ENCODE measurements at places on chromosomes 13 and 19.

DNA sequence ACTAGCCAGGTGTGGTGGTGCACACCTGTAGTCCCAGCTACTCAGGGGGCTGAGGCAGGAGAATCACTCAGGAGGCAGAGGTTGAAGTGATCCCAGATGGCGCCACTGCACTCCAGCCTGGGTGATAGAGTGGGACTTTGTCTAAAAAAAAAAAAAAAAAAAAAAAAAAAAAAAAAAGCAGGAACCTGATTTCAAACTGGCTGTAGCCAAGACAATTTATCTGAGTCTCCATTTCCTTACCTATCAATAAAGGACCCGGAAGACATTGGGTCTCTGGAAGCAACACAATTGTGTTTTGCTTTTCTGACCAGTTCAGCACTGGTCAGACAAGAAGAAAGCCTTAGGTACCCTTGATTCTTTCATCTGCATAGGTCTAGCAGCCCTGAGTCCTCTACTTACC, 491.0 kb downstream of the TBC1D4 start:
- DNase-seq: no peak

GRCh38 chr19:56137405-56137804, 3.7 kb upstream of the ZNF444 start:
- no peak for DNase-seq

DNA sequence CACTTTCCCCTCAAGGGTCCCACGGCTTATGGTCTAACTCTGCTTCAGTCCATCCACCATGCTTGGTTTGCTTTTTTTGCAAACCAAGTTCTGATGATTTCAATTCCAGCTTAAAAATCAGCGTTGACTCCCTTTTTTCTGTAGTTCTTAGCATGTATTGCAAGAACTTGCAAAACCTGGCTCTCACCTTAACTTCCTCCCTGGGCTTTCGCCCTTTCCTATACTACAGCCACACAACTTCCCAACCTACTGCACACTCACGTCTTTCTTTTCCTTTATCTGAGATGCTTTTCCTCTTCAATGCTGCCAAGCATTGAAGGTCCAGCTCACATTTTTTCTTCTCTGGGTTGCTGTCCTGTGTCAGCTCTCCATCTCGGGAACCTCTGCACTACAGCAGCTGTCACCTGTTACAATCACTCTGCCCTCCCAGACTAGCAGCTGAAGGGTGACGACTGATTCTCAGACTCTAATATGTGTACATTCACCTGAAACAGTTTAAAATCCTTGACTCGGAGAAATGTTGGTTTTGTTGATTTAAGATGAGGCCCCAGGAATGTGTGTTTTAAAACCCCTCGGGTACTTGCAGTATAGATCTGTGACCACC, 143.7 kb downstream of the FREM2 start:
- DNase-seq: no peak

- no peak for DNase-seq
These were observed 28.2 kb downstream of the LAIR2 start for GRCh38 chr19:54530866-54531265.

- DNase-seq: peak; percentile 65
These were observed 33.8 kb downstream of the COL4A2 start for GRCh38 chr13:110340812-110341444.

DNA sequence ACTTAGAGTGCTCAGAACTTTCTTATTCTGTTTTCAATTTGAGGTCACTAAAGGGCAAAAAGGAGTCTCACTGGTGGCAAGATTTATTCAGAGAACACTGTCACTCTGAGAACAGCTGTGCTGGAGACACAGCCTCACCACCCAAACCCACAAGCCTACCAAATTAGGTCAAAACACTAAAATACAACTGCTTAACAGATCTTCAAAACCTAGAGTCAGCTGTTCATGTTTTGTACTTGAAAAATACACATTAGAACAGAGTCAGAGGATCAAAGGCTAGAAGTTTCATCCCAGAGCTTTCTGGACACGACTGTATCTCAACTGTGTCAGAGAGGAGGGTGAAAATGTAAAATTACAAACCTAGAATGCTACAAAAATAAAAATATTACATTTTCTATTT, 89.3 kb downstream of the MIPEP start:
- DNase-seq: peak; percentile 29

- no peak for DNase-seq
These were observed 825.2 kb downstream of the SLITRK1 start for GRCh38 chr13:83057119-83057518.

GRCh38 chr13:94121686-94122085, 357.8 kb downstream of the DCT start:
- DNase-seq: no peak

GRCh38 chr13:20397896-20398295, 127.8 kb downstream of the CRYL1 start:
- DNase-seq: no peak

DNA sequence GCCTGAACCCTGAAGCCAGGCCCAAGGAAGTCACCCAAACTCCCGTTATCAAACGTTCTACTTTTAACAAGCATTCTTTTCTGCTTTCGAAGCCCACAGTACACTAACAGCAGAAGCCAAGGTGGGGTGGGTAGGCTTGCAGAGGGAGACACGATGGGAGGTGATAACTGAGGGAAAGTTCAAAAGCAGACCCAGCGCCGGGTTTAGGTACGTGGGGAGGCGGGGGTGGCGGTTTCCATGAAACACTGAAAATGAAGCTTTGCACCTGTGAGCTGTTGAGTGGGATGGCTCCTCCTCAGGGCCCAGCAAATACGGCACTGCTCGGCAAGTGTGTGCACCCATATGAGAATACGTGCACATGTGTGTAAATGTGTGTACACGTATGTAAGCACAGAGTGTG, 49.8 kb downstream of the KLF2 start:
- DNase-seq: no peak

DNA sequence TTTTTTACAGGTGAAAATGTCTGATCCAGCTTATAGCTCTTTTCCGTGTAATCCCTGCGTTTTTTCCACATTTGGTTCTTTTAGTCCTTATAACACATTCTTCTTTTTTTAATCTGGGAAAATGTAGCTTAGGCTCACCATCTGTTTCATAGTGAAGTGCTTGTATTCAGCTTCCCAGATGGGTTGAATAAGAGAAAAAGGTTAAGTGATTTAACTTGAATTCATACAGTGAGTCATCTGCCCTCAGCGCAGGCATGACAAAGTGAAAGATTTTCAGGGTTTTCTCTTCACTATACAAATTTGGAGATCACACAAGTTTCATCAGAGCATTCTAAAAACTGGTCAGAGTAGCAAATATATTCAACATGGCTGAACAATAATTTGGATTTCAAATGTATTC, 224.8 kb downstream of the SPRY2 start:
- DNase-seq: no peak

- no peak for DNase-seq
These were observed 149.0 kb upstream of the ZNF536 start for GRCh38 chr19:30222992-30223865.

DNA sequence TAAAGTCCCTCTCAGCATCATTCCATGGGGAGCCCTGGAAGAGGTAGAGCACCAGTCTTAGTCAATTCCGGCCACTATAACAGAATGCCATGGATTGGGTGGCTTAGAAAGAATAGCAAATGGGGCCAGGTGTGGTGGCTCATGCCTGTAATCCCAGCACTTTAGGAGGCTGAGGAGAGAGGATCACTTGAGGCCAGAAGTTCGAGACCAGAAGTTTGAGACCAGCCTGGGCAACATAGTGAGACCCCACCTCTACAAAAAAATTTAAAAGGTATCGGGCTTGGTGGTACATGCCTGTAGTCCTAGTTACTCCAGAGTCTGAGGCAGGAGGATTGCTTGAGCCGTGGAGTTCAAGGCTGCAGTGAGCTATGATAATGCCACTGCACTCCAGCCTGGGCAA, 25.0 kb upstream of the SIN3B start:
- no peak for DNase-seq
